ENCODE measurements at places on chromosomes 12 and 14.
A peak's percentile ranks its signal among the peaks of the same experiment; 100 is the strongest.

GRCh38 chr12:101459642-101460346 lies 15.3 kb upstream of the SPIC start:
- DNase-seq, result no peak

- peak; percentile 67 for DNase-seq
Measured at GRCh38 chr14:52695481-52696091, at the start of gene ERO1A. ERO1A (minus strand) TSS chr14:52695558; CDS start chr14:52695481, 77 bp downstream.

DNA sequence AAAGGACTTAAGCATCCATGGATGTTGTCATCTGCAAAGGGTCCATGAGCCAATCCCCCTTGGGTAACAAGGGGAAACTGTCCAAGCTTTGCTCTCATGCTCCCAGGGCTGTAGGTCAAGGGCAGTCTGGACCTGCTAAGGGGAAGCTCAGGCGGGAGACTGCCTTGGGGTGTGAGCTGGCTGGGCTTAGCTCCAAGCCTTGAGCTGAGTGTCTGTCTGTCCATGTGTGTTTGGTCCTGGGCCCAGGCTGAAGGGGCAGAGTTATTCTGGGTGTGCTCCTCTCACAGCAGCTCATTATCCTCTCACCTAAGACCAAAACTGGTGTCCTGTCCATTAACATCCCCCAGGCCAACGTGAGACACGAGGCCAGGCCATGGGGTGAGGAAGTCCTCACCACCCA lies 274.8 kb downstream of the SLC15A4 start:
- no peak for DNase-seq

GRCh38 chr12:68608191-68608590 lies 2.5 kb upstream of the RAP1B start:
- no peak for DNase-seq
